ENCODE measurements at places on chromosomes 6 and 20.

- DNase-seq, result no peak
Observed at GRCh38 chr6:137488150-137489045, 5.8 kb downstream of the OLIG3 start.

GRCh38 chr20:53960579-53961272 lies 109.7 kb downstream of the BCAS1 start:
- no peak for DNase-seq

DNA sequence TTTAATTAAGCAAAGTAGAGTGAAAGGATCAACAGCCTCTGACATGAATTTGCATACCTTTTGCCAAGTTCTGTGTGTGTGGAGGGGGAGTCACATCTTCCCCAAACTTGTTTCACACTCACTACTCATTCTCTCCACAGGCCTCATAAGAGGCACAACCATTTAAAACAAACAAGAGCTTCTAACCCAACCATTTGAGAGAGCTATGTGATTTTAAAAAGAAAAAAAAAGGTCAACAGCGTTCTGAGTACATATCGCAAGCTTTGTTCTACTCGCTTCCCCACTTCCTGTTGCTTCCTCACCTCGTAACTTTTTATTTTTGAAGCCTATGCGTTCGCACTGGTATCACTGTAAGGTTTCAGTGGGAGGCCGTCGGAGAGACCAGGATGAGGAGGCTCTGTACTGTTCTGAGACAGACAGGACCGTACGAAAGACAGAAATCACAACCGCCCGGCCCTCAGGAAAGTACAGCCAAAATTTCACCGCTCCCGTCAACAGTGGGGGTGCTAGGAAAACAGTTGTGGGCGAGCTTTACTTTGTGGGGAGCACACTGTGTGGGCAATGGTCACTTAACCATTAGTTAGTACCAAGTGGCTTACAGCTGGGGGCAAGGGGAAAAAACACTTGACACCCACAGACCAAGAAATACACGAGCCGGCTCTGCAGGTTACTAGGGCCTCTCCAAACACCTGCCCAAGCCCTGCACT lies 61.3 kb downstream of the TRERF1 start:
- no peak for DNase-seq

GRCh38 chr6:35056952-35057351 lies 84.2 kb downstream of the TCP11 start:
- DNase-seq, result no peak

DNA sequence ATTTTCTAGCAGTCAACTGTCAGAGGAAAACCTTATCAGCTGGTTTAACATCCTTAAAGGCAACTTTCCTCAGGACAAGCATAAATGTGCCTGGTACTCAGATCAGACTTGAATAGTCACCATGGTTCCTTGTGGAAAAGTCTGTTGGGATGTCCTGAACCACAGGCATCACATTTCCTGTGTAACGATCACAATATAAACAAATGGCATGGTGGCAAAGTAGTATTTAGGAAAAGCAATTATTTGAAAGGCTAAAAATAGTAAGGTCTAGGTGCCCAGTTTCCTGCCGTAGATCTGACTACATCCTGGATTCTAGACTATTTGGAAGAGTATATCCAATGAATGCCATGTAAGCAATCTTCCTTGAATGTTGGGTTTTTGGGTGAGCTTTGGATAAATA lies 271.9 kb upstream of the AGPAT4 start:
- no peak for DNase-seq

- DNase-seq, result no peak
Observed at GRCh38 chr6:129510950-129511349, 199.0 kb downstream of the ARHGAP18 start.

DNA sequence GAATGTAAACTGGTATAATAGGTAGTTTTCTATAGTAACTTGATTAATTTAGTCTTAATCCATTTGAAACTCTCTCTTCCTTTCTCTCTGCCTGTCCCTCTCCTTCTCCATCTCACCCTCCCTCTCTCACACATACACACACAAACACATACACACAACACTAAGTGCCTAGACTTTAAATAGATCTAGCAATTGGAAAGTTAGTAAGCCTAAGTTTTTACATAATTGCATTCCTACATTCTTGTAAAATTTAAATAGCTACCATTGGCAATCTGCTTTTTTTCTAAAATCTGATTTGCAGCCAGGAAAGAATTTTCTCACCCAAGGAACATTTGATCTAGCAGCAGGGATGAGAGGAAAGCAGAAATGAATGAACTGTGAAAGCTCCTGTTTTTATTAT lies 15.7 kb downstream of the GFRA4 start:
- no peak for DNase-seq

- DNase-seq, result no peak
Observed at GRCh38 chr20:24443436-24443835, 26.0 kb upstream of the SYNDIG1 start.

GRCh38 chr20:34876406-34877282 lies at the start of gene ACSS2:
Gene ACSS2, plus strand, starts transcription at chr20:34876612. Its CDS starts 34 bp downstream, at chr20:34876646.
- DNase-seq, result peak; percentile 17

- no peak for DNase-seq
Observed at GRCh38 chr6:79494841-79495240, 42.4 kb downstream of the LCA5 start.
